ENCODE measurements at places on chromosomes 6 and 20.

DNA sequence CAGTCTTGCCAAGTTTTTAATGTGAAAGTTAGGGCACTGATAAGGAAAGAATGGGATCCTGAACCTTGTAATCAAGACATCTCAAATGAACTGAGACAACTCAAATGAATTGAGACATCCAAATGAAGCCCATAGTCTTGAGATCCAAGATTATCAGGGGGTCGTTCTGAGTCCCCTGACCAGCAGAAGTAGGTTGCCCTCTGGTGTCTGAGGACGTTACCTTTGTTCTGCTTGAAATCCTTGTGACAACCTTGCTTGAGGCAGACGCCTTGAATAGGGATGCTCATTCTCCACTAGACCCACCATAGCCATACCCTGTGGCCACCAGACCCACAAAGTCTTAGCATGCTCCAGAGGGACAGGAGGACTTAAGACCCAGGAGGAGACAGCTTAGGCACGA, 37.7 kb downstream of the ZBTB9 start:
- no peak for DNase-seq

GRCh38 chr6:1739220-1739619, 129.5 kb downstream of the FOXC1 start:
- DNase-seq = no peak

GRCh38 chr6:99254616-99255550, 94.6 kb downstream of the FAXC start:
- DNase-seq = no peak

GRCh38 chr6:30690403-30691207, at the start of gene NRM:
Gene NRM, minus strand, starts transcription at chr6:30690984. Its CDS starts 10 bp downstream, at chr6:30690974.
- peak; percentile 84 for DNase-seq

- no peak for DNase-seq
Observed at GRCh38 chr6:3389390-3390167, 67.3 kb downstream of the SLC22A23 start.

GRCh38 chr6:43280234-43280633, 17.8 kb upstream of the SLC22A7 start:
- DNase-seq = no peak

DNA sequence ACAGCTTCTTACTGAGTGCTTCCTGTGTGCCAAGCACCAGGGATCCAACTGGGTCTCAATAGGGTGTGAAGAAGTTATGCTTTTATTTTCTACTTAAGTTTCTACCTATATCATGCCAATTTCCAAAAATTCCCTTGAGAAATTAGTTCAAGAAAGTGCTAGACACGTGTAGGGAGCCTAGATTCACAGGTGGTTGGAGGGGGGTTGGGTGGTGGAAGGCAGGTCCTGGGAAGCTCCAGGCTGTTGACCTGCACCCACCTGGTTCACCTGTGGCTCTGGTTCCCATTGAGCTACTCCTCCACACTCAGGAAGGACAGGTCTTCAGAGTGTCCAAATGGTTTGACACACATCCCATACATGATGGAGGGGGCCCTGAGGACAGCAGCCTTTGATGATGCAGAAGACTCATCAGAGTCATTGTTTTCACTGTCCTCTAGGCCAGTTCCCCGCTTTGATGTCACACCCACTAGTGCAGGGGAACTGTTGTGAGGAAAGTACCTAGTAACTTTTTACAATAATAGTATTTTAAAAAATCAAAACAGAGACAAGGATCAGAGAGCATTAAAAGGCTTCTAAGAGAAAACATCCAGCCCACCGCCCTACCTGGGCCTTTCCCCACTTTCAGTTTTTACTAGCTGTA, 39.8 kb upstream of the MYL9 start:
- no peak for DNase-seq

All from thyroid gland (tissue), 4 donors.